ENCODE measurements at places on chromosomes 7 and 10.
A peak's percentile ranks its signal among the peaks of the same experiment; 100 is the strongest.

DNA sequence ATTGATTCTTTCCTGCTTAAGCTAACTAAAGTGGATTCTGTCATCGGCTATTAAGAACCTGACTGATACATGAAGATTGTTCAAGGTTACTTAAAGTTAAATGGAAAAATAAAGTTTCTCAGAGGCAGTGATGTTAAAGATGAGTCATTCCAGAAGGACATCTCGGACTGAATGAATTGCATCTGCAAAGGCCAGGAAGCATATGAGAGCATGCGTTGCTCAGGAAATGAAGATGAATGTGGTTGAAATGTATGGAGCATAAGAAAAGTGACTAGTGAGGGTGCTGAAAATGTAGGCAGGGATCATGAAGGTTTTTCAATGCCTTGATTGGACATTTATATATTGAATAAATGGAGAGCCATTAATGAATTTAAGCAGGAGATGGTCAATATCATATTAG is 133.9 kb upstream of the GHITM start:
- DNase-seq: no peak

- DNase-seq: no peak
These were observed 81.4 kb upstream of the LAMB4 start for GRCh38 chr7:108211382-108212201.

- DNase-seq: peak; percentile 9
These were observed 44.4 kb downstream of the MYPN start for GRCh38 chr10:68153473-68154210.

DNA sequence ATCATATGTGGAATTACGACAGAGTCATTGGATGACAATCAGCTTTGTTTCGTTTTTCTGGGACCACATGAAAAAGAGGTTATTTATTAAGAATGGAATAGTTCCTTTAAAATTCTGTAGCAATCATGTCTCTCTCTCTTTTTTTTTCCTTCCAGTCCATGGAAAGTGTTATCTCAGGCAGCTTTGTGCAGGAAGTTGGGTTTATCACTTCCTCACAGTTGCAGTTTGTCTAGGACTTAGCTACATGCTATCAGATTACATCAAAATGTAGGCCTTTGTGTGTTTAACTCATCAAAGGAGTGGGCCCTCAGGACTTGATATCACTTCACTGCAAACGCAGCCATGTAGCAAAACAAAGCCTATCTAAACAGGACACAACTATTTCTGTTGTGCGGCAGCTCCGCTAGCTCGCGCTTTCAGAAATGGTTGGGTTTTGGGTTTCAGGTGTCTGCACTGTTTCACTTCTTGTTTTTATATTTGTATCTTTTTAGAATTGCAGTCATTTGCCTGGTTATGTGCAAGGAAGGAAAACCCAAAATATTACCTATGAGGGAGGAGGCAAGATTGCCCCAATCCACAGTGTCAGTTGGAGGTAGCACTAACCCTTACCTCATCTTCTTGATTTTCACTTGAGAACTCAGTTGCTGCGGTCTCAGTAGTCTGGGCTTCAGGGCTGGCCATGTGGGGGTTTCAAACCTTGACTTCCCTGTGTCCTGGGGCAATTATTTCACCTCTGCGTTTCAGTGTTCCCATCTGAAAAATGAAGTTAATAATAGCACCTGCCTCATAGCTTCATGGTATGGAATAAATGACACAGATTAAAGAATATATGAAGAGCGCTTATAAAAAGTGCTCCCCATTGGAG is 66.7 kb downstream of the HHEX start:
- no peak for DNase-seq

DNA sequence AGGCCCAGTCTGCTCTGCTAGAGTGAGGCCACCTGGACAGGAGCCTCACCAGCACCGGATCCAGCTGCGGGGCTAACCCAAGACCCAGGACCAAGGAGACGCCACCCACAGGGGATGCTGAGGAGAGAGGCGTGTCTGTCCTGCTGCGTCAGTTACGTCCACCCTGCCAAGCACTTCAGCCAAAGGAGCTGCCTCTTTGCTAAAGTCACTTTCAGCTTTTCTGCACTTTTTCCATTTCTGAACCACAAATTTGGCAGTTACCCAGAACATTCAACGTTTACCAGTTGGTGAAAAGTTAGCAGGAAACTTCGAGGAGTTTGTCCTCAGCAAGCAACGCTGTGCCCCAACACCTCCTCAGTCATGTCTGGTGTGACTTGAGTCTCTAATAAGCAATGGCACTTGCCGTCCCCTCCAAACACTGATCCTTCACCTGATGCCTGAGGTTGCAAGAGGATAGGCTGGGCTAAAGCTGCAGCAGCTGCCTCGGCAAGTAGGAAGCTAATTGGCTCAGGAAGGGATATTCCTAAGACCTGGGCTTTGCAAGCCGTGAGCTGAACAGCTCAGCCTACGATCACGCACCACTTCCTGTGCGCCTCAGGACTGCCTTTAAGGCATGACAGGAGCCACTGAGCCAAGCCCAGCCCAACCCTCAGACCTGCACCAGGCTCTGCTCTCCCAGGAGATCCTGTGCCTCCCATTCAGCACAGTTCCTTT is 40.1 kb downstream of the KCNH2 start:
- DNase-seq: no peak

Data from occipital lobe (tissue), 3 donors.